ENCODE measurements at places on chromosomes 2 and 18. TPM values are rescaled to one million over a fixed set of nuclear protein-coding genes. Genes with fewer than 3 reads are reported as not detected.

Gene GPR17
- total RNA-seq = not detected

Gene POTEJ
- 0.04 TPM for total RNA-seq

Gene RAX
- not detected for total RNA-seq

DNA sequence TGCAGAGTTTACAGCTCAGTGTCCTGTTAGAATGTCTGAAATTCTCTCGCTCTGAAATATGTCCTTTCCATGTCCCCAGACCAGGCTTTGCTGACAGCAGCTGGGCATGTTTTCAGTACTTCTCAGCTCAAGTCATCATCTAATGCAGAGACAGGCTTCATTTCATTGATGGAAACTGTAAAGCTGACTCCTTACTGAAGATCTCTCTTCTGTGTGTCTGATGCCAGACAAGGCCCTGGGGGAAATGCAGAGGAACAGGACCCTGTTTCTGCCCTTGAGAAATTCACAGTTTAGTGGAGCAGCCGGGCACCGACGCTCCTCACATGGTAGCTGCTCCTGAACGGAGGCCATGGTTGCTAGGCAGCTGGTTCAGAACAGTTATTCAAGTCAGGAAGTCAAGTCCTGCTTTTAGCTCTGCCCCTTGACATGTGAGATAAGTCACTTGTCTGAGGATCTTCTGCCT, 24.6 kb upstream of the FZD7 start:
- DNase-seq = no peak

DNA sequence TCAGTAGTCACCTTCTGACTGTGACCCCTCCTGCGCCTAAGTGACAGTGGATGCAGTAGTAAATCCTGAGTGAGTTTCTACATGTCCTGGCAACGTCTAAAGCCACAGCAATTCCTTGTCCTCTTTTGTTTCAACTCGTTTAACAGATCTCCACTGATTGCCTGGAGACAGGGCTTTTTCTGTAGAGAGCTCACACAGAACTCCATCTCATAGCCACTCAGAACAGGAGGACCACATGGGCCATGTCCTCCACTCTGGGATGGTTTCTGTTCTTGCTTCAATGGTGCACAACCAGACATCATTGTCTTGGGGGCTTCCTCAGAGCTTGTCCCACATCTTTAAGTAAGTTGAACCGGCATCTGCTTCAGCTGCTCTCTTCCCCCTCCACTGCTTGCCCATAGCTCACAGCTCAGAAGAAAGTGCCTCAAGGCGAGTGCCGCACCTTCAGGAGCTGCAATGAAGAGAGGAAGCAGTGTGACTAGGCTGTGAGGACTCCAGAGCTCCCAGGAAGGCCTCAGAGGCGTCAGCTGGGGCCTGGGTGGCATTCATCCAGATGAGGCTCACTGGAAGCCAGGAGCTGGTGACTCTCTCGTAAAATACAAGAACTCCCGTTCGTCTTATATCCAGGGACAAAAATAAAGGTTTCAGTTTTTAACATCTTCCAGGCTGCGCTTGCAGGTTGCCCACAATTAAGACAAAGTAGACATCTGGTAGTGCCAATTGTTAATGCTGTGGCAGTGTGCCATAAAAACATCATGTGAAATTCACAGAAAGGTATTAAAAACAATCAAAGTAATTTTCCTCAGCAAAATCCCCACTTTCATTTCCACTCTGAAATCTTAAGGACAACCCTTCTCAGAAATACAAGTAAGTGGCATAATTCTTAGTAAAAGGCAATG, 37.3 kb downstream of the ST3GAL5 start:
- no peak for DNase-seq

DNA sequence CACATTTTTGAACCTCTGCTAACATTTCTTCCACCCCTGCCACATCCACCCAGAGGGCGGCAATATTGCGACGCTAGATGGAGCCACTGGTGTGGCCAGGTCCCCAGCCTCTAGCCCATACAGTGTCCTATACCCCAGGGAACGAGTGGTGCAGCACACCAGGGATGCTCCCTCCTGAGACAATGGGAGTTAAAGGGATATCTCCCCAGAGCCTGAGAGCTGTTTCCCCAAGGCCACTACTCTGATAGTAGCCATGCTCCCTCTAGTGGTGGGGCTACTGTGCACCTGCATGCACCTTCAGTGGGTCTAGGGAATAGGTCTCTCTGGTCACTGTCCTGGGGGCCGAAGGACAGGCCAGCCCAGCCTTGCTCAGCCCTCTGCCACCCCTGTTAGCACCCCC, 336.4 kb upstream of the FSHR start:
- peak; percentile 29 for DNase-seq

Data from HepG2 (cell line).